Activated T-cell treated with anti-CD3 and anti-CD28 coated beads, Interleukin-2, amount 50 U/mL, for 1 hour (primary cell): ENCODE measurements at places on chromosomes 4 and X.

- no peak for DNase-seq
These were observed 1341.7 kb downstream of the PCDH7 start for GRCh38 chr4:32061916-32062315.

DNA sequence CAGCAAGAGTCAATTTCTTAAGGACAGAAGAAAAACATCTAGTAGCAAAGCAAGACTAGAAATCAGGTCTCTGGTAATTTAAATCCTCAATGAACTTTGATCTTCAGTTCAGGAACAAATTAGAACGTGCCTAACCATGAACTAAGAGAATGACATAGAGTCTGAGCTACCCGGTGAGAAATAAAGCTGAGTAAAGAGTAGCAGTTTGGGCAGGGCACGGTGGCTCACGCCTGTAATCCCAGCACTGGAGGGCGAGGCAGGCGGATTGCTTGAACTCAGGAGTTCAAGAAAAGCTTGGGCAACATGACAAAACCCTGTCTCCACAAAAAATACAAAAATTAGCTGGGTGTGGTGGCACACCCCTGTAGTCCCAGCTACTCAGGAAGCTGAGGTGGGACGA, 37.7 kb downstream of the ACE2 start:
- DNase-seq: no peak

DNA sequence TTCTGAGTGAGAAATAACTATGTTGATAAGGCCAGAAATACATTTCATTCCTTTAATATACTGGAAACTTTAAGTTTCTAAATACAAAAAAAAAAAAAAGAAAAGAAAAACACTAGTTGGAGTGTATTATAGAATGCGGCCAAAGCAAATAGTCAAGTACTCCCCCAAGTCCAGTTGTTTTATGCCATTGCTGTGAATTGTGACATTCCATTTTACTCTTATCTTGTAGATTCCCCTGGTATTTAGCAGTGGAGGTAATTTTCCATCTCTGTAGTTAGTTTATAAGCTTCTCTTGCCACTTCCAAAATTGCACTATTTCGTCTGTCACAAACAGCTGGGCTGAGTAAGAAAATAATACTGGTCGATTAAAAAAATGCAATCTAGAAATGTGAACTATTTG, 426.0 kb downstream of the PCDH18 start:
- DNase-seq: no peak

DNA sequence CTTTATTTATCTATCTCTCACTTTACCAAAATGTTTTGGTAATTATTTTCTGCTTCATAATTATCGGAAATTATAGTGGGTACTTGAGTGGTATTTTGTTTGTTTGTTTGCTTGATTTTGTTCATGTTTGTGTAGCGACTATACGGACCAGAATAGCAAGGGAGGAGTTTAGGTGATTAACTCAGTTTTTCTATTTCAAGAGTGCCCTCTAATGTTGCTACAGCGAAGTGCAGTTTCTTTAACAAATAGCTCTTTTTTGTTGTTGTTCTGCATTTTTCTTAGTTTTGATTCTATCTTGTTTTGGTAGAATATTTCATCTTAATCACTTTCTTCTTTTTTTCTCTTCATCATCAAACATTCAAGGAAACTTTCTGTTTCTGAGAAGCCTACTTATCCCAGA, 40.8 kb upstream of the QRFPR start:
- DNase-seq: no peak

- DNase-seq: no peak
These were observed 790.1 kb downstream of the DMD start for GRCh38 chrX:32421266-32421665.

- no peak for DNase-seq
These were observed 183.0 kb upstream of the NOCT start for GRCh38 chr4:138832563-138832962.

DNA sequence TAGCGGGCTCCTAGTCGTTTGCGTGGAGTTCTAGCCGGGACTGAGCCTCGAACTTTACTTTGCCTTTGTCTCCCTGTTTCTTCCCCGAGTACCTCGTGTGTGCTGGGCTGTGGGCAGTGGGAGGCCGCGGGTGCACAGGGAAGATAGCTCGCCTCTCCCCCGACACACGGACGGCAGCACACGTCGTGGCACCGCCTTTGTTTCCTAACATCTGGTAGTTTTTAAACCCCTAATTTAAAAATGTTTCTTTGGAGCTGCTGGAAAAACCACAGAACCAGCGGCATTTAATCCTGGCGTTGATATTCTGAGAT, 866 bp downstream of the RBM46 start:
- no peak for DNase-seq

DNA sequence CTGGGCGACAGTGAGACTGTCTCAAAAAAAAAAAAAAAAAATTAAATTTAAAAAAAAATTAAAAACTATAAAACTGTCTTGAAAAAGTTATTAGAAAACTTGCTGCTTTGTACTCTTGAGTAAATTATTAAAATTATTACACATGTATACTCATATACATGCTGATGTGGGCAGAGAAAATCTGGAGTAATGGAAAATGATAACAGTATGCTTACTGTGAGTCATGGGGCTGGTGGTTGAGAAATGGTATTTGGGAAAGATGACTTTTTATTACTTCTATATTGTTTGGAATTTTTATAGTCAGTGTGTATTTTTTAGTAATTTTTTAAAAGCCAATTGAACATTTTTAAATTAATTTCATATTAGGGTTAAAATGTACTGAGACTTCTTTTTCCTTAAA, 7.5 kb downstream of the YY2 start:
- DNase-seq: no peak

- DNase-seq: no peak
These were observed 148.1 kb upstream of the EOLA2 start for GRCh38 chrX:150086371-150086770.

DNA sequence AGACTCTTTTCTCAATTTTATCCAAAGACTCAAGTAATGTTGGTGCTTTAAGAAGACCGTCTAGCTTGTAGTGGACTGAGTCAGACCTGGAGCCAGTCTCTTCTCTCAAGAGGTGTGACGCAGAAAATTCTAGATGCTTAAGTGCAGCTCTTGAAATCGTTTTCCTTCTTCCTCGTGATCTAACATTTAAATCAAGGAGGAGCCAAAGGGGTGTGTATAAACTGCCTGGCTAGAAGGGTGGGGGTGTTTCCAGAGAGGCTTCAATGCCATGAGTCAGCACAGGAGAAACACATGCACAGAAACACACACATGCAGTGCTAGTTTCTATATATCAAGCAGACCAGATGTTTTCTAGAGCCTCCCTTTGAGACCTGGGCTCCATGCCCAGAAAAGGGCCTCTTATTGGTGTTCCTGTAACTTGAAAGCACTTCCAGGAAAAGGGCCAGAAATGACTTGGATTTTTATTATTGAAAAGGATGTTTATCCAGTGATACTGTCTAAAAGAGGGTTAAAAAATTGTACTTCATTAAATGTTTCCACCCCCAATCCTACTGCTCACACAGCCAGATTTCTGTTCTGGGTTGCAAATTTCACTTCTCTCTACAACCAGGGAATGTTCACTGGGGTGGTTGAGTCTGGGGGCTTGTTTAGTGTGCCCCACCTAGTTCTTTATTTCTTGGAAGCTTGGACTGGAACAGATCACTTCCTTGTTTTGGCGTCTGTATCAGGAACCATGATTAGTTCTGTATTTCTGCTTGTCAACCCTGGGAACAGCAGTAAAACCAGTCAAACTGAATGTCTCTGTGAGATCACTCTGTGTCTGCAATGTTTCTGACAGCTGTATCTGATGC, at the start of gene CLIC2:
Gene CLIC2 (minus strand): TSS at position 129 of the 851 bp plus-strand sequence. CDS start 187 bp downstream, outside the sequence.
- DNase-seq: no peak

DNA sequence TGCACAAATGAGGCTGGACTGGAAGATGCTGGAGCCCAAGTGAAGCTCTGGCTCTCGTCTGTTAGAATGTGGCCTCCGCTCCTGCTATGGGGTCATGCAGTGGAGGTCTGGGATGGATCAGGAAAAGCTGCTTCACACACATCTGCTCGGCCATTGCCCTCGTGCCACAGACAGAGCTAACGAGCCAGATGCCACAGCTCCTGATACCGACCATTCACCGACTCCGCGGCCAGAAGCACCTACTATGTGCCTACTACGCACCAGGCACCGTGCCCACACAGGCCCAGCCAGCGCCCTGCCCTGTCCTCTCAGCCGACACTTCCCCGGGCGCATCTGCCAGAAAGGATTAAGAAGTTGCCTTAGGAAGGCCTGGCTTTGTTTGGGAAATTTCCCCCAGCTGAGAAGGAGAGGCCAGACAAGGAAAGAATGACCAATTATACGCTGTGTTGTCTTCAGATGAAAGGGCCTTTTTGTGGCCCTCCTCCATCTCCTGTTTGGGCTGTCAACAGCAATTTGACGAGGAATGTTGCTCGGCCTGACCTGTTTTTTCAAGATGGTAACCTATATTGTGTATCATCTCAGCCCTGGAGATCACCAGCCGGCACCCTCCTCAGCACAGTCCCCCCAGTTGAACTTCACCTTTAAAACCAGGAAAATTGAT, 34.3 kb downstream of the HMX1 start:
- DNase-seq: no peak

GRCh38 chr4:112852601-112853000, 196.9 kb upstream of the ANK2 start:
- no peak for DNase-seq

DNA sequence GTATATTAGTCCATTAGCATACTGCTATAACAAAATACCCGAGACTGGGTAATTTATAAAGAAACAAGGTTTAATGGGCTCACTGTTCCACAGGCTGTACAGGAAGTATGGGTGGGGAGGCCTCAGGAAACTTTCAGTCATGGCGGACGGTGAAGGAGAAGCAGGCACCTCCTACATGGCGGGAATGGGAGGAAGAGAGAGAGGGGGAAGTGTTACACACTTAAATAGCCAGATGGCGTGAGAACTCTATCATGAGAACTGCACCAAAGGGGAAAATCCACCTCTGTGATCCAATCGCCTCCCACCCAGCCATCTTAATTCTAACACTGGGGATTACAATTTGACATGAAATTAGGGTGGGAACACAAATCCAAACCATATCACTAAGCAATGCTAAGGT, 98.9 kb upstream of the SH3RF1 start:
- no peak for DNase-seq

DNA sequence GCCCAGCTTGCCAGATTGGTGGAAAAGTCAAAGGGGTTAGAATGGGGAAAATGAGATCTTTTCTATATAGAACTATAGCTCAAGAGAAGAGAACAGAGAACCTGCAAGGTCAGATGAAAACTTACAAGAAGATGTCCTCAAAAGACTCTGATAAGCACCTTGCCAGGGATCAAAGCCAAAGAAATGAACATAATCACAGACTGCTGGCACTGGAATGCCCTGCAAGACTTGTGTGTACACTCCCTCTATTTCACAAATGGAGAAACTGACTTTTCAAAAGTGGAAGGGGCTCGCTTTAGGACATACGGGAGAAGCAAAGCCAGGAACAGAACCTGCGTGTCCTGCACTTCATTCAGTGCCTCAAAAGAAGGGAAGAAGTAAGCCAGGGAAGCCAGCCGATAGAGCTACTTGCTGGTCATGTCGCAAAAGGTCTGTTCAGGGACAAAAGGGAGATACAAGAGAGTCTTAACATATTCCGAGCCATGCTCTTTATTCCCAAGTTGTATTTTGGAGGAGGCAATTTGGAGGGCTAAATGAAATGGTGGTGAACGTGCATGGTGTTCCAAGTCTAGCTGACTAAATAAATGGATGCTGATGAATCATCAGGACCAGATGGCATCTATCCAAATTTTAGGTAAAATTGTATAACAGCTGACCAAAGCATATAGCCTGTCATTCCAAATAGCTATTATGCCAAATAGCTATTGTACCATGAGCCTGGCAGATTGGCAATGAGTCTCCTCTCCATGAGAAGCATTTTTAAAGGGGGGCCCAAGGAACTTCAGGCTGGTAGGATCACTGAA, 175.6 kb upstream of the GPC4 start:
- DNase-seq: no peak

GRCh38 chrX:25020905-25021449, 5.2 kb upstream of the ARX start:
- DNase-seq: no peak

DNA sequence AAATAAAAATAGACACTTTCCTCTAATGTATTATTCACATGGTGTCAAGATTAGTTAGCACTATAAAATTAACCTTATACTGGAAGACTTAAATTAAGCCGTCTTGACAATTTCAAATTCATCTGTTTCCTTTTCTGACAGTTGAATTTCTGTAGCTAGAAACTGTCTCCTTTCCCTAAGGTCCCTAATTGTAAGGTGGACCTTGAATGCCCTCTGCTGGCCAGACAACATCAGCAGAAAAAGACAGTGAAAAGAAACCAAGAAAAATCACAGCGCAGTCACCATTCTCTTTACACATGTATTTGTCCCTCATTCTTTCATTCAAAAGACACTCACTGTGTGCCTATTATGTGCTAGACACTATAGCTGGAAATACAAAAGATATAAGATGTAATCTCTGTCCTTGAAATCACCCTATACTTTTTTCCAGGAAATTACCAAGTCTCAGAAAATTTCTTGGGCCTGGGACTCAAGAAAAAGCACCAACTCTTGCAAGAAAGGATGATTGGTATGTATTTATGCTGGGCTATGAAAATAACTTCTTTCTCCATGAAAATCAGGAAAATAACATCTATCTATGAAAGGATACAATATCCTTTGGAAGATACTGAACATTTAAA, 32.7 kb upstream of the AMBN start:
- DNase-seq: peak; percentile 21

DNA sequence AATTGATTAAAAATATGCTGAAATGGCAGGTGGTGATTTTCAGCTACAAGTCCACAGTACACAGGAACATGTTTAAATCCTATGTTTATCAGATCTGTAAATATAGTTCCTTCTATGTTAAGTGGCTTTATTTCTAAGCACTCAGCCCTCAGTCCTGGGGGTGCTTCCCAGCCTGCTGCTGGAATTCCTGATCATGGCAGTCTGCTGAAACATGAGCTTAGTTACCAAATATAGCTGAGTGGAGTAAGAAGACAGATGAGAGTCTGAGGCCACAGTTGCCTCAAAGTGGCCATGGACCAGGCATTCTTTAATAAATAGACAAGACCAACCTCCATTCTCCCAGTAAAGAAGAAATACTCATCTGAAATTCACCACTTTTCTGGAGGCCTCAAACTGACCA, 17.1 kb upstream of the DDX60 start:
- DNase-seq: no peak

GRCh38 chr4:89164400-89164799, 53.1 kb downstream of the TIGD2 start:
- DNase-seq: no peak

GRCh38 chrX:154731881-154732280, 19.0 kb downstream of the GAB3 start:
- no peak for DNase-seq

DNA sequence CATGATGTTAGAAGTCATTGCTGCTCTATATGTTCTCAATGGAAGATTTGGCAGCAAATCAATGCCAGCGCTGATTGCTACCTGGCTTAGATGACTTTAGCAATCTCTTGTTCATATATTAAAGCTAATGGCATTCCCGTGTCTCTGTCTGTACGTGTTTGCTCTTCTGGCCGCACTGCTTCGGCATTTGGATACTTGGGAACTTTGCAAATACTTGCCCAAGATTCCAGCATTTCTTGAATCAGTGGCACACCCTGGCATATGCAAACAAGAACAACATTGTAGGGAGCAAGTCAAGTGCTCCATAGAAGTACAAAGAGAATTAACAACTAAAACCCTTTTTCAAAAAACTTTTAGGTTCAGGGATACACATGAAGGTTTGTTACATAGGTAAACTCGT, 128.9 kb upstream of the TMEM164 start:
- DNase-seq: no peak
